Spinal cord (tissue), 10 donors: ENCODE measurements at places on chromosomes 2 and 18.

- DNase-seq, result no peak
Measured at GRCh38 chr2:30368258-30368657, 78.8 kb upstream of the LCLAT1 start.

DNA sequence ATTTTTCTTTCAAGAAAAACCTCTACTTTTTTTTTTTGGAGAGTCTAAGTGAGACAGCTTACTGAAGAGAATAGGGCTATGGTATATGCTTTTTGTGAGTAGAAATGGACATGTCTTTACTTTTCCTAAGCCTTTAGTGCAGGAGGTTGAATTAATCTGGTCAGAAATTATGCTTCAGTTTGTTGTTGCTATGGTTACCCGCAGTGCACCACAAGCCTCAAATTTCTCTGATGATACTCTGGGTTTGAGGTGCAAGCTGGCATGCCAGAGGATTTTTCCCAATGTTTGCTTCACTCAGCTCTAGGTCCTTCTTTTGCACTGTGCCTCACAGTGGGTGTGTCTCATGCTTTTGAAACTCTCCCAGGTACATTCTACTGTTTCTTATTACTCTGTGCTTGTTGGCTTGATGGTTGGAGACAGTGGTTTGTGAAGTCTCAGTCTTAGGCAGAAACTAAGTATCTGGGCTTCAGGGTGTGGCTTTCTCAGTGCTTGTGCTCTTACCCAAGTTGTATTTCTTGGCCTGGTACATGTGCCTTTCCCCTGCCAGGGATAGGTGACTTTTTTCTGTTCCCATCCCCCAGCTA is 278.3 kb downstream of the RBM43 start:
- DNase-seq, result no peak

- DNase-seq, result no peak
Measured at GRCh38 chr2:64865073-64865830, 123.9 kb upstream of the SLC1A4 start.

DNA sequence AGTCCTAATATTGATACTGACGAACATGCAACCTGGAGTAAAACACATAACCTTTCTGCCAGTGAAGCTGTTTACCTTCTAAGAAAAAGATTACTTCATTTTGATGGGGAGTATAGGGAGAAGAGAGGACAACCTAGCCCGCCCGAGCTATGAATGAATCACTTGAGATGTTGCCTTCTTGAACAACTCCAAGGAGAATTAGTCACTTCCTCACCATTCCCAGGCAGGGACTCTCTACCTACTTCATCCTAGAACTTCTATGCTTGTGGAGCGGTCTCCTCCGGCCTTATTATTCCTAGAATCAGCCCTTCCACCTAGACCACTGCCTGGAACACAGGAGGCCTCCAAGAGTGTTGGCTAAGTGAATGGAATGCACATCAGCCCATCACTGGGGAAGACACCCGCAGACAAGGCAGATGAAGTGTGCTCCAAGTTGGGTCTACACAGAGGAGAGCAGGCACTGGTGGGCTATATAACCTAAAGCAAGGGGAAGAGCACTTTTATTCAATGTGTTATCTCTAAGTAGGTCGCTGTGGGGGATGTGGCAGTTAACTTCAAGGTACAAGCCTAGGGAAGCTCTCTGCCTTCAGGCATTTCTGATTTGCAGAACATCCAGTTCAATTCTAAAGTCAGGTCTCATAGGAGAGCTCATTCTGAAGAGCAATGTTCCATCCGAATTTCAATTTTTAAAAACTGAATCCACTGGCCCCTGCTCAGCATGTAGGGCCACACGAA is 57.4 kb downstream of the STK39 start:
- DNase-seq, result no peak

DNA sequence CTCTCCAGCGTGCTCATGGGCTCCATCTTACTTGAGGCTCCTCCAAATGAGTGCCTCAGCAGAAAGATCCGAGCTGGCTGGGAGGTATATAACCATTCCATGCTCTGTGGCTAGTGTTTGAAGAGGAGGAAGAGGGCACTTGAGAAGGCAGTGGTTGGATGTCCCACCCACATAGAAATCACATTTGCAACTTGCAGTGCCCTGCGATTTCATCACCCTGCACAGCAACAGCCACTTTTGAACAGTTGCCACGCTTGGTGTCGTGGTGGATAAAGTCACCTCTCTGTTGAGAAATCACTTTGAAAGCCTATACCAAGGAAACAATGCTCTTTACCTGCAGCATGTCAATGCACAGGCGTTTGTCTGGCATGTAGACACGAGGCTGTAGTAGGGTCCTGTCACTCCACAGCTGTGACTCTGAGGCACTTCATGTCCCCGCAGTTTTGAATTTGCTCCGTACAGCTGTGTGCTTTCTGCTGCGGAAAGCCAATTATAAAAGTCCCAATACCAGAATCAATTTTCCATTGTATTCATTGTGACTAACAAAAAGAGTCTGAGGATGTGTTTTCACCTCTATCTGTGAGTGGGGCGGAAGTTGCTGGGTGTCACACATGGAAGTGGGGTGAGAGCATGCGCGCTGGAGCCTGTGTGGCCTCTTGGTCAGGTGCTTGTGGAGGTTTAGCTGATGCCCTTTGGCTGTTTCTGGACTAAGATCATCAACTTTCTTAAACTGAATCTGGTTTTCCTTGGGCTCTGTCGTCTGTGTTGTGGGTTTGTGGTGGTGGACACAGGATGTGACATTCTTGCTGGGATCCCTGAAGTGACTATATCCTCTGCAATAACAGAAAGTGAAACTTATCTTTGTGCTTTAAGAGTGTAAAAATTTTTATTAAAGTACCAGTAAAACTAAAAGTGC is 2.8 kb downstream of the CNDP2 start:
- DNase-seq, result no peak

DNA sequence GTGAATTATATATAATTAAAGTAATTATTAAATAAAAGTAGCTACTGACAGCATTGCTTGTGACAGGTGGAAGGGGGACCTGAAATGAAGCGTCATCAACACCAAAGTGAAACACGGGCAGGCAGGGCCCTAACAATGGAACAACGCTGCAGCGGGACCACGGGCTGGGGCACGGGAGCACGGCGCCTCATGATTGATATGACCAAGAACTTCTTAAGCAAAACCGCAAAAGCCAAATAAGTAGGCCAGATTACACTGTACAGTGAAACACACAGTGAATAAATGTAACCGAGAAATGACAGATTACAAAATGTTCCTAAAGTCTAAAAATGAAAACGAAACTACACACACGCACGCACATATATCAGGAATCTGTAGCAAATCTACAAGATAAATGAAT is 81.4 kb downstream of the SNTG2 start:
- DNase-seq, result no peak
